ENCODE measurements at places on chromosomes 4 and X.

DNA sequence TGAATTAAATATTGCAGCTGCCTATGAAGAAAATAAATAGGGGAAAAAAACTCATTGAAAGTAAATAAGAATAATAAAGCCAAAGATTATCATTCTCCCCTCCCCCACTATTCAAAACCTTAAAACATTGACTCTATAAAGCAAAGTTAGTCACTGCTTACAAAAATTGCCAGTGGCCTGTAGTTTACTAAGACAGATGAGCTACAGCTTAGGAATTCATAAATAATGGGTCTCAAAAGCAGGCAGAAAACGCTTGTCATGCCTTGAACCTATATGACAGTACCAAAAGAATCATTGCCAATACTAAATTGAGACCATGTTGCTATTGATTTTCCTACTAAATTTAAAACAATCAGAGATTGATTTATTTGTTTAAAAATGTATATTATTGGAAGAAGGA is 78.9 kb downstream of the SLC10A7 start:
- no peak for DNase-seq

GRCh38 chrX:122777766-122778165 is 406.3 kb upstream of the GRIA3 start:
- no peak for DNase-seq

DNA sequence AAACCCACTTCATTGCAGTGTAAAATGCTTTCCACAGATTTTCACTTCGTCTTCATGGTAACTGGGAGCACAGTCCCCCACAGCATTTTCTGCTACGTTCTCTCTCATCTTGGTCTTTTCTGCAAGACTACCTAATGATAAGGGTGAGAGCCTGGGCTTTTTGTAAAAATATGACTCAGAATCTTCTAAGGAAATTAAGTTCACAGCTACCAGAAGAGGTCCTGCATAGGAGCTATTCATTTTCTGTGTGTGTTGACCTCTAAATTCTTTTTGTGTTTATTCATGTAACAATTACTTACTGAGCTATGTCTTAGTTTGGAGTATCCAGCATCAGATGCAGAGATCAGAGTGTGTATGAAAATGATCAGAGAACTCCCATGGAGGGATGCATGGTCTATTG is 192.2 kb downstream of the CPEB2 start:
- no peak for DNase-seq

GRCh38 chr4:96342196-96342595 is 502.3 kb downstream of the PDHA2 start:
- DNase-seq, result no peak

DNA sequence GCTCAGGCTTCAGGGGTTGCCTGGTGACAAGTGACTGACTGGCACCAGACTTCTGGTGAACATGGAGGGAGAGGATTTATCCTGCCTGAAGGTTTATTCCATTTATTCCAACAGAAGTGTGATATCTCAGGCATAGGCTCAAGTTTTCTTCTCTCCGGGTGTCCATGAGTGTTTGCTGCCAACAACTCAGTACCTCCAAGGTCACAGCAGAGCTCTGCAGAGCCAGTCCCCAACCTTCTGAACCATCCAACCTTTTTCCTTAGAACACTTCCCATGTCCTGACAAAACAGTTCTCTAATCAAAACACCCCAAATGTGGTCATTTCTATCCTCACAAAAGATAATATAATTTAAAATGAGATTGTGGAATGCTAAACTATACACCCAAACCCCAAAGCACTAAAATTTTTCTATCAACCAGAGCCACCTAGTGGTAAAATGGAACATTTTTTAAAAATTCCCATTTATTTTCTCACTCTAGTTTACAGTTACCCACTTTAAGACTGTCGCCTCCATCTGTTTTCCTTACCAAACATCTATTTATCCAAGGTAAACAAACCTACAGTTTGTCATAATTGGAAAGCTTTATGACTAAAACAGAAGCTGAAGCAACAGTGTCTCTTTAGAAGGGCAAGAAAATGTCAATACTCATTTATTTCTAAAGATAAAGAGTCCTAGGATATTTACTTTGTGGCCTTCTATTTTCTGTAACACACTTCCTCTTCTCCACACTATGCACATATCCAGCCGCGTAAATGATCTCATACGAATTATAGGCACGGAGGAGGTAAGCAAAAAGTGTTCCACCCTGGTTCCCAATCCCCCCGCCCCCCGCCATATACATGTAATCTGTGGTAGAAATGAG is 39.5 kb downstream of the TMEM154 start:
- DNase-seq, result no peak

GRCh38 chrX:56726605-56727004 is 2.4 kb upstream of the NBDY start:
- no peak for DNase-seq

Measured in activated CD4-positive, alpha-beta T cell treated with anti-CD3 and anti-CD28 coated beads, Interleukin-2, amount 50 U/mL, for 24 hours (primary cell).